ENCODE measurements at places on chromosomes 5 and 9.
A peak's percentile ranks its signal among the peaks of the same experiment; 100 is the strongest.

DNA sequence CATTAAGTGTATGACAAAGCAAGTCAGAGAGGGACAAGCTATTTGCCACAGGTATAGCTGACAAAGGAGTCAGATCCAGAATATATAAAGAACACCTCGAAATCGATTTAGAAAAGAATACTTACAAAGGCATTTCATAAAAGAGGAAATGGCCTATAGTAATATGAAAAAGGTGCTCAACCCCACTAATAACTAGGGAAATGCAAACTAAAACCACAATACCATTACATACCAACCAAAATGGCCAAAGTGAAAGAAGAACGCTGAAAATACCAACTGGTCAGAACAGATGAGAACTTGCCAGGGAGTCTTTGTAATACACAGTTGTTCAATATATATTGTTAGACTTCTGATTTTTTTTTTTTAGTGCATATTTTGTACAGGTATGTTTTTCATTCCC, 152.9 kb downstream of the CDC42SE2 start:
- no peak for DNase-seq

- no peak for DNase-seq
Measured at GRCh38 chr9:744790-745484, 96.6 kb upstream of the DMRT1 start.

DNA sequence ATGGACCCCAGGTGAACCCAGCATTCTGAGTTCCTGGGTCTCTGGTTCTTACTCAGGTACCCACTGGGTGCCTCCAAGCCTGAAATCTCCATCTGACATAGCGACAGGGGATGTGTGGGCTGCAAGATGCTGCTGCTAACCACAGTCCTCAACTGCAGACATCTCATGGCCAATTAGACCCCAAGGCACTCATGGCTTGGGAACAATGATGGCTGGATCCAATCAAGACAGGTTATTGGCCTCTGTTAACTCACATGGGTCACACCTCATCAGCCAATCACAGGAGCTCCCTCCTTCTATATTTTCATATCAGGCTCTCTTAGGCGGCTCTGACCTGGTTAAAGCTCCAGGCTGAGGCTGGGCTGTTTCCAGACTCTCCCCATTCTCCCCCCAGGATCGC, 57.0 kb downstream of the CXXC5 start:
- DNase-seq, result no peak

GRCh38 chr5:61802456-61802855, 470.4 kb downstream of the ZSWIM6 start:
- no peak for DNase-seq

GRCh38 chr5:79020861-79021561, 35.9 kb upstream of the ARSB start:
- DNase-seq, result peak; percentile 6

DNA sequence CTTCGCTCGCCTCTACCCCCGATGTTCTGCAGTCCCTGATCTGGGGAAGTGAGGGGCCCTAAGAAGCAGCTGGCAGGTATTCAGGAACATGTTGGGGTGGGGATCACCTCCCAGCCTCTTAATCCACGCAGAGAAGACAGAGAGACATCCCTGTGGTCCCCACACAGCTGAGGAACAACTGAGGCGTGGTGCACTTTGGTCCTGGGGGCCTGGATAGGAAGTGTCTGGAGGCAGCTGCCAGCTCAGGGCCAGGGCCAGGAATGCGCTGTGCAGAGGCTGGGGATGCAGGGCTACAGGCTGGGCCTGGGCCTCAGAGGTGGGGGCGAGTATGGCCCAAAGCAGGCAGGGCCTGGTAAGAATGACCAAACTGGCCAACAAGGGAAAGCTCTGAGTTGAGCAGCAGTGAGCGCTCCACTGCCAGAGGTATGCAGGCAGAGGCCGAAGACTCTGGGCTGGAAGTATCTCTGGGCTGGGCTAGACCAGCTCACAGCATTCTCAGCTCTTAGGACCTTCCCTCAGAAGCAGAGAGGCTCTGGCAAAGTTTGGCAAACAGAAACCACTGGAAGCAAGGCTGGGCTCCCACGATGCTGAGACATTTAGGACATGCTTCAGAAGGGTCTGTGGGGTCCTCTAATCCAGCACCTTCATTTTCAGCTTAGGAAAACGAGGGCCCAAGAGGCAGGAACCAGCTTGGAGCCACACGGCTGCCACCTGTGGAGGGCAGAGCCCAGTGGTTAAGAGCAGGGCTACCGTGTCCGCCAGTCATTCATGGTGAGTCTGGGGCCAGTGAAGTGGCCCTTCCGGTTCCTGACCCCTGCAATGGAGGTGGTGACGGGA, 174.4 kb downstream of the GAPVD1 start:
- DNase-seq, result no peak

DNA sequence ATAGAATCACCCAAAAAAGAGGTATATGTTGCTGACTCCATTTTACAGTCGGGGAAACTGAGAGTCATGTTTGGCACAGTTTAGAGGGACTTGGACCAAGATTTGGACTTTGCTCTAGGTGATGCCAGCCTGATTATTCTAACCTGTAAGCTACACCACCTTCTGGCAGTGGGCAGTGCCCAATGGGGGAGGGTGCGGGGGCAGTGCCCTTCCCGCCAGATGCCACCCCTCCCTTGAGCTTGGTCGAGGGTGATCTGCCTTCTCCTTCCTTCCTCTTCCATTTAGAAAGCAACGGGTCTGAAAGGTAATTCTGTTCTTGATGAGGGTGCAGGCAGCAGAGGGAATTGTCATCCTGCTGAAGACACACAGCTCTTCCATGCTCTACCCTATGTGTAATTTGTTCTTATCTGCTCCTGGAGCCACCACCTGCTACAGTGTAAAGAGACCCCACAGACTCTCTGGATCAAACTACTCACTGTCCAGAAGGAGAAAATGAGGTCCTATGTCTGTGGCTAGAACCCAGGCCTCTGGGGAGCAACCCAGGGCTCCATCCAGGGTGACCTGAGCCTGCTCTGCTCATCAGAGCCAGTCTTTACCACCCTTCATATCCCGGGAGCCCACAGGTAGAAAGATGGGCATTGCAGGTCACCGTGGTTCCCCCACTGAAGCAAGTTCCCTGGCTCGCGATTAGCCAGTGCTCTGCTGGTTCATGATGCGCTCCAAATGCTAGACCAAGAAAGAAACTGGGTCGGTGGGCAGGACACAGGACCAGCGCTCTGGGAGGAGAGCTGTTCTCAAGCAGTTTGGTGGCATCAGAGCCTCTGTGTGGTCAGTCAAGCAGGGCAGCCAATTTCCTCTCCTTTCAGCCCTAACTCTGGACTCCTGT, 156.2 kb downstream of the RGS3 start:
- DNase-seq, result no peak

GRCh38 chr9:89891591-89892304, 286.9 kb downstream of the GADD45G start:
- DNase-seq, result no peak

- no peak for DNase-seq
Measured at GRCh38 chr5:21765406-21765805, 1087.7 kb downstream of the CDH12 start.

DNA sequence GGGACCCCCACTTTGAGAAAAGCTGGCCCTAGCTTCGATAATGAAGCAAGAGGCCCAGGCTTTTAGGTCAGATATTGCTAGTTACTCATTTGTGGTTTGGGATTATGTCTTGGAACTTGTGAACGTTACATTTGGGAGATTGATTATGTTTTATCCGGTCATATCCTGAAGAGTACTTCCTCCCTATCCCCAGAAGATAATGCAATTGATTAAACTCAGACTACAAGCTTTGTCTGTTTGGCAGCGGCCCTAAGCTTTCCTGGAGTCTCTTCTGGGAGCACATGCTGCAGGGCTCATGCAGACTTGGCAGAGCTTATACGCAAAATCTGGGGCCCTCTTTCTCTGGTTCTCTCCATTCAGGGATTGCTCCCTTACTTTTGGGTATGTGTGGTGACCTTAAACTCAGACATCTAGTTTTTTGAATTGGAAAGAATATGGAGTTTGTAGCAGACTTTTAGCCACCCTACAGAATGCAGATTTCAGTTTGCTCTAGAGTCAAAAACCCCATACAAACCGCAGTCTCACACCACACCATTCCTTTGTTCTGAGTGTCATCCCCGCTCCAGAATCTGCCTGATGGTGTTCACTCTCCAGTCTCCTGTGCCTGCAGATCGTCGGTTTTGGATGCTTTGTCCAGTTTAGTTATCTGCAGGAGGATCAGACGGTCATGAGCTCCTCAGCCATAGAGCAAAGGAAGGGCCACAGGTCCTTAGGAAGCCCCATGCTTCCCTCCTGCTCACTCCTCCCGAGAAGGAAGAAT, 449.5 kb upstream of the TRPC7 start:
- no peak for DNase-seq

DNA sequence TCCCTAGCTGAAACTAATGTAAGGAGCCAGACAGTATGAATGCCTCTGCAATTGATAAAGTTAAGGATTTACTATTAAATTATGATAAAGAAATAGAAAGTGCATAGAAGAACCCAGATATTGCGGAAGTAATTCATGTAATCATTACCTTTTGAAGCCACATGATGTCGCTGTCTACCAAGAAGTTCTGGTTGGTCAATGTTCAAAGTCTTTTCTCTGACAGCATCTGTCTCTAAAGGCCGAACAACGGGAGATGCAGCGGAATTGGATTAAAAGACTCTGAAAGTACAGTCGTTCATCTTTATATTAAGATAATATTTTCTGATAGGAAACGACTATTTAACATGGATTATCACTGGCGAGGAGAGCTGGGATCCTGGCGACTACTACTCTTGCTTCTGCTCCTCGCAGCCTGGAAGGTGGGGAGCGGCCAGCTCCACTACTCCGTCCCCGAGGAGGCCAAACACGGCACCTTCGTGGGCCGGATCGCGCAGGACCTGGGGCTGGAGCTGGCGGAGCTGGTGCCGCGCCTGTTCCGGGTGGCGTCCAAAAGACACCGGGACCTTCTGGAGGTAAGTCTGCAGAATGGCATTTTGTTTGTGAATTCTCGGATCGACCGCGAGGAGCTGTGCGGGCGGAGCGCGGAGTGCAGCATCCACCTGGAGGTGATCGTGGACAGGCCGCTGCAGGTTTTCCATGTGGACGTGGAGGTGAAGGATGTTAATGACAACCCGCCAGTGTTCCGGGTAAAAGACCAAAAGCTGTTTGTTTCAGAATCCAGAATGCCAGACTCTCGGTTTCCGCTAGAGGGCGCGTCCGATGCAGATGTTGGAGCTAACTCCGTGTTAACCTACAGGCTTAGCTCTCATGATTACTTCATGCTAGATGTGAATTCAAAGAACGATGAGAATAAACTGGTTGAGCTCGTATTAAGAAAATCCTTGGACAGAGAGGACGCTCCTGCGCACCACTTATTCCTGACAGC, at the start of gene PCDHA8:
Gene PCDHA8 (plus strand): TSS at position 210 of the 985 bp plus-strand sequence. CDS start 135 bp downstream, at position 345.
- no peak for DNase-seq

GRCh38 chr9:126628969-126629674, 15.4 kb downstream of the LMX1B start:
- DNase-seq, result no peak

- no peak for DNase-seq
Measured at GRCh38 chr5:52844885-52845284, 57.2 kb downstream of the ITGA1 start.

- no peak for DNase-seq
Measured at GRCh38 chr5:149220750-149221149, 50.9 kb upstream of the AFAP1L1 start.

- no peak for DNase-seq
Measured at GRCh38 chr5:147481874-147482705, 27.8 kb downstream of the DPYSL3 start.

GRCh38 chr9:116027511-116027910, 126.1 kb upstream of the PAPPA start:
- no peak for DNase-seq

GRCh38 chr5:93277051-93277450, 304.0 kb downstream of the NR2F1-AS1 start:
- DNase-seq, result no peak

Measured in activated CD8-positive, alpha-beta memory T cell treated with anti-CD3 and anti-CD28 coated beads for 1 hour (primary cell).